ENCODE measurements at places on chromosomes 6 and 20.
A peak's percentile ranks its signal among the peaks of the same experiment; 100 is the strongest.

- no peak for DNase-seq
Measured at GRCh38 chr20:23988561-23988960, at the start of gene GGTLC1. Gene GGTLC1 (minus strand): TSS chr20:23988779. CDS start chr20:23986611, 2,168 bp downstream.

DNA sequence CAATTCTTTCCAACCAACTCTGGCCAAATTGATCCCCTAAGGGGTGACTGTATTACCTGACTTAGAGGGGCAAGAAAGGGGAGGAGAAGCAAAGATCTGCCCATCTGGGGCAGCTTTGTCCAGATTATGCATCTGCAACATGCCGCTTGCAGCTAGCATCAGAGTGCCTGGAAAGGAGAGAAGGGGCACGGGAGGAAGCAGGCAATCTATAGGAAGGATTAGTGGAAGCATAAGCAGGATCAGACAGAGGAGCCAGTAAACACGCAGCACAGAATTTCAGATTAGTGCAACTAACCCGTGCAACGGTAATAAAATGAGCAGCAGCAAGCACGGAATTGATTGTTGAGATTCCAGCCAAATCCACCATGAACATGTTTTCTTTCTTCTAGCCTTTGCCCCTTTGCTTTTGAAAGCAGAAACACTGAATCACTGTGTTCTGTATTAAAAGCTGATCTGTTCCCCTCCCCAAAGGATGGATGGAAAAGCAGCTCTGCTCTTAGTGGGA, 643.6 kb upstream of the CHD6 start:
- DNase-seq = no peak

GRCh38 chr6:134437376-134437775, 119.5 kb upstream of the SGK1 start:
- DNase-seq = peak; percentile 17

- no peak for DNase-seq
Measured at GRCh38 chr6:166203003-166203640, 35.5 kb upstream of the TBXT start.

Measured in stimulated activated CD8-positive, alpha-beta memory T cell treated with anti-CD3 and anti-CD28 coated beads, Interleukin-15, amount 100 ng/mL, for 48 hours (primary cell).